ENCODE measurements at places on chromosomes 5 and 9.

DNA sequence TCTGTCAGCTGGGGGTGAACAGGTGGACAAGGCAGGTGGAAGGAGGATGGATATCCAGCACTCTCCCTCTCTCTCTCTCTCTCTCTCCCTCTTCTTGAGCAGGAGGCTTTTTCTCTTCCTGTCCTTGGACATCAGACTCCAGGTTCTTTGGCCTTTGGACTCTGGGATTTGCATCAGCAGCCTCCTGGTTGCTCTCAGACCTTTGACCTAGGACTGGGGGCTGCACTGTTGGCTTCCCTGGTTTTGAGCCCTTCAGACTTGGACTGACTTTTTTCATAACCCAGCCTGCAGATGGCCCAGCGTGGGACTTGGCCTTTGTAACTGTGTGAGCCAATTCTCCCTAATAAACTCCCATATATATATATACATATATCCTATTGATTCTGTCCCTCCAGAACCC, 35.0 kb upstream of the SEMA4D start:
- DNase-seq, result no peak

DNA sequence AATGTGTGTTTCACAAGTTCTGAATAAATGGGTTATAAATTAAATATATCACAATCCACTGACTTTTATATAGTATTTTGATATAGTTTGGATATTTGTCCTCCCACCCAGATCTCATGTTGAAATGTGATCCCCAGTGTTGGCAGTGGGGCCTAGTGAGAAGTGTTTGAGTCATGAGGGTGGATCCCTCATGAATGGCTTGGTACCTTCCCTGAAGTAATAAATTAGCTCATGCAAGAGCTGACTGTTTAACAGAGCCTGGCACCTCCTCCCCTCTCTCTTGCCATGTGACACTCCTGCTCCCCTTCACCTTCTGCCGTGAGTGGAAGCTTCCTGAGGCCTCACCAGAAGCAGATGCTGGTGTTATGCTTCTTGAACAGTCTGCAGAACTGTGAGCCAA, 127.9 kb upstream of the PALM2AKAP2 start:
- no peak for DNase-seq

GRCh38 chr9:82090046-82090445, 101.5 kb downstream of the SPATA31D1 start:
- DNase-seq, result no peak

- DNase-seq, result no peak
These were observed 4.9 kb upstream of the NXNL2 start for GRCh38 chr9:88530051-88530450.

GRCh38 chr9:98834386-98834785, 26.9 kb downstream of the GALNT12 start:
- no peak for DNase-seq

GRCh38 chr9:74133921-74134320, 363.2 kb upstream of the RORB start:
- no peak for DNase-seq

DNA sequence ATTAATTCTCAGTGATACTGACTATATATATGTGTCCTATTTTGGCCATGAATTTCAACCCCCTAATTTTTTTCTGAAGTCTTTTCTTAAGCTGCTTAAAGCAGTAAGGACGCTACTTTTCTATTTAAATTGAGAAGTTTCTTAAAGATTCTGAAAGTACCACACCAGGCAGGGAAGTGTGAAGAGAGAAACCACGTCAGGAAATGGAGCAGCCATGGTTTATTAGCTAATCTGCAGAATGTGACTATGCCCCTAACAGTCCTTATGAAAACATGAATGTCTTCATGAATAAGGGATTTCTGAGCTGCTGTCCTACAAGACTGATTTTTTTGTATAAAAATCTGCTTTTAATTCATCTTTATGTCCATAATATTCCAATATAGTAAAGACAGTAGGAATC, 1724.3 kb upstream of the C9orf72 start:
- DNase-seq, result no peak

DNA sequence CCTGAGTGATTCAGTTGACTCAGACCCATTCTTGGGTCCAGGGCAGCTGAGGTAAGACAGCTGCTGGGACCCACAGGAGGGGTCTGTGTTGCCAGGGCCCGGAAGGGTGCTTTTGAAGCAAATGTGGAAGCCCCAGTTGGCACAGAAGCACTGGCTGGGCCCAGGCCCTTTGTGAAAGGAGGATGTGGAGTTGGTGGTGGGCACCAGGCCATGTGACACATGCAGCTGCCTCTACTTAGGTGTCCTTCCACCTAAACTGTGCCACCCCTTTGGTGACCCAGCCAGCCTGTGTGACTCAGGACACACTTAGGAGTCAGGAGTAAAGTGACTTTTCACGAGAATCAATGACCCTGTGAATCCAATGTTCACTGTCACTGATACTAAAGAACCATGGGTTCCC, 114.3 kb upstream of the SLC25A48 start:
- DNase-seq, result no peak

GRCh38 chr9:105693435-105694189, 729 bp upstream of the TMEM38B start:
- no peak for DNase-seq

GRCh38 chr9:1747417-1747967, 267.7 kb upstream of the SMARCA2 start:
- DNase-seq, result no peak

DNA sequence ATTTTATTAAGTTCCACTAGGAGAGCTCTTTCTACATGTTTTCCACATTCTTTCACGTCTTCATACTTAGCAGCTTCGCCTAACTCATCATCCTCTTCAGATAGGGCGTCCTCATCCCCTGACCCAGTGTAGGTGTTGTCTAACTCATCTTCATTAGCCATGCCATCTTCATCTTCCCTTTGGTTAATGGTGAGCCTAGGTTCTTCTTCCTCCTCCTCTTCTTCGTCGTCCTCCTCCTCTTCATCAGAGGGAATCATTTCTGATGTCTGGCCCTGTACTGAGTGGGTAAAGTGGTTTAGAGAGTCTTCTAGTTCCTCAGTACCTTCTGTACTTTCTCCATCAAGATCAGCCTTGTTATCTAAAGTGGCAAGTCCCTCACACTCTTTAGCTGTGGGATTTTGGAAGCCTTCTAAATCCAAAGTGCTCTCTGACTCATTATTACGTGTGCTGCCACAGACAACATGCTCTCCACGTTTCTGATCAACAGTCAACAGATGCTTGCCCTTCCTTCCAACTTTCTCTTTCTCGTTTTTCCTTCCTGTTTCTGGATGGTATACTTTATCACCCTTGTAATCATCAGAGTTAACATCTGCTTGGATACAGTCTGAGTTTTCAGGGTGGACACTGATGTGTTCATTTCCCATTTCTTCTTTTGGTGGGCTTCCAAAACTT, 31.1 kb downstream of the TUT7 start:
- DNase-seq, result no peak

GRCh38 chr5:58149345-58149744, 310.5 kb downstream of the PLK2 start:
- DNase-seq, result no peak

DNA sequence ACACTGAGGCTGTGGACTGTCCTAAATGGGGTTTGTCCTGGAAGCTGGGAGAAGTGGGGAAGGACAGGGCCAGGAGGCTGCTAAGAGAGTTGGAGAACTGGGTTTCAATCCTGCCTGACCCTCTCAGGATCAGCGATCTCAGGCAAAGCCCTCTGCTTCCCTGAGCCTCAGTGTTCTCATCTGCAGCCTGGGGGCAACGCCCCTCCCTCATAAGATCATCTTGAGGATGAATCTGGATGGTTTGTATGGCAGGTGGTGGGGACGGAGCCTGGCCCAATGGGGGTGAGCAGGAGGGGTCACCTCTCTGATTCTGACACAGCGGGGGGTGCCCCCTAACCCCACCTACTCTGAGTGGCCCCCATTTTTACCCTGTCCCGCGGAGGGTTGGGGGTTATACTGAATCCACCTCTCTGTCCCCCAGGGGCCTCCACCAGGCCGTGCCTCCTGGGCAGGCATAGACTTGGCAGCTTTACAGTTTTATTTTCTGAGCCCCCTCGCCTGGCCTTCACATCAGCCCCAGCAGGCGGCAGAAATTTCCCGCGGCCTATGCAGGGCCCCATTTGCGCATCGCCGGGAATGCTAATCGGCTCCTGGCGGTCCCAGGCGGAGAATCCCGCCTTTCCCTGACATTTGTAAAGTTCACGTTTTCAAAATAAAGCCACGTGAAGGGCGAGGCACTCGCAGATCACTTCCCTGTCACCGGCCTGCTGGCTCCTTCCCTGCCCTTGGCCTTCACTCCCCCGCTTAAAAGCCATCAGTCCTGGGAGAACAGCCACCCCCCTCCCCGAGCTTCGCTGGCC, 17.8 kb upstream of the LAMC3 start:
- DNase-seq, result no peak

DNA sequence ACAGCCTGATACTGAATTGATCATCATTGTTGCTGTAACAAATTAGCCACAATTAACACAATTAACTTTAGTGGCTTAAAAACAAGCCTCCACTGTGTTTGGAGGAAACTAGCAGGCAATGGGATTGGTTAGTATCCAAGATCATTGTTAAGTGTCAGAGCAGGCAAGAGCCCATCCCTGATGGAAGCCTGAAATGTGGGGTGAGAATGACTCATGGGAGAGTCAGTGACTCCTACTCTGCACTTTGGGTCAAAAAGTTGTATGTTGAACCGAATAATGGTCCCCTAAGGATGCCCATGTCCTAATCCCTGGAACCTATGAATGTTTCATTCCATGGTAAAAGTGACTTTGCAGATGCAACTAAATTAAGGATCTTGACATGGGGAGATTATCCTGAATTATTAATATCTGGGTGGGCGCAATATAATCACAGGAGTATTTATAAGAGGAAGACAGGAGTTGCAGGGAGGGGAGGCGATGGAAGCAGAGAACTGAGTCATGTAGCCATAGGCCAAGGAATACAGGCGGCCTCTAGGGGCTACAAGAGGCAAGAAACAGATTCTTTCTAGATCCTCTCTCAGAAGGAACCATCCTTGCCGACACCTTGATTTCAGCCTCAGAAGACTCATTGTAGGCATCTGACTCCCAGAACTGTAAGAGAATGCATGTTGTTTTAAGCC, 28.8 kb downstream of the ALG2 start:
- DNase-seq, result no peak

GRCh38 chr9:19223724-19224123, 6.8 kb upstream of the DENND4C start:
- DNase-seq, result no peak

GRCh38 chr5:91929522-91929817, 546.4 kb upstream of the ARRDC3 start:
- no peak for DNase-seq

- DNase-seq, result no peak
These were observed 18.9 kb downstream of the CARD19 start for GRCh38 chr9:93114984-93115335.

DNA sequence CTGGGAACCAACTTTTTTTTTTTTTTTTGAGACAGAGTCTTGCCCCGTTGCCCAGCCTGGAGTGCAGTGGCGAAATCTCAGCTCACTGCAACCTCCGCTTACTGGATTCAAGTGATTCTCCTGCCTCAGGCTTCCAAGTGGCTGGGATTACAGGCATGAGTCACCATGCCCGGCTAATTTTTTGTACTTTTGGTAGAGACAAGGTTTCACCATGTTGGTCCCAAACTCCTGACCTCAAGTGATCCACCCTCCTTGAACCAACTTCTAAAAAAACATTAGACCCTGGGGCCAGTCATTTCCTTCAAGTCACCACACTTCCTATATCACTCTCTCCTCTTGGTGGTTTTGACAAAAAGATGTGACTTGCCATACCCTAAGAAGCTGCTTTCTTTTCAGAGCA, 10.9 kb upstream of the SHROOM1 start:
- no peak for DNase-seq

GRCh38 chr5:133234273-133234672, 182.5 kb downstream of the HSPA4 start:
- no peak for DNase-seq

DNA sequence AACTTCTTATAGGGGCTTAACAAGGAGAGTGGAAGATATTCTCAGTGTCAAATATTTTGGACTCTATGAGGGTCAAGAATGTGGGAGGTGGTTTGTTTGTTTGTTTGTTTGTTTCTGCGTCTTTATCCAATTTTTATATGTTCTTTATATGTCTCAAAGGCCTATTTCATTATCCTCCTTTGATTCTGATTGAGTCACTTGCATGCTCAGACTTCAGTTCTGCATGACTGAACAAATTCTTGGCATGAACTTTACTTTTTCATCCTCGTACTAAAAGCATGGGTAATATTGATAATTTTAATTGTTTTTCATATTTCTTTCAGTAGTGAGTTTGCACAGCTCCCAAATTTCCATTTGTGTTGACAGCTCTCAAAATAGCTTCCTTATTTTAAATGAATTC, 19.2 kb upstream of the ERBIN start:
- DNase-seq, result no peak

DNA sequence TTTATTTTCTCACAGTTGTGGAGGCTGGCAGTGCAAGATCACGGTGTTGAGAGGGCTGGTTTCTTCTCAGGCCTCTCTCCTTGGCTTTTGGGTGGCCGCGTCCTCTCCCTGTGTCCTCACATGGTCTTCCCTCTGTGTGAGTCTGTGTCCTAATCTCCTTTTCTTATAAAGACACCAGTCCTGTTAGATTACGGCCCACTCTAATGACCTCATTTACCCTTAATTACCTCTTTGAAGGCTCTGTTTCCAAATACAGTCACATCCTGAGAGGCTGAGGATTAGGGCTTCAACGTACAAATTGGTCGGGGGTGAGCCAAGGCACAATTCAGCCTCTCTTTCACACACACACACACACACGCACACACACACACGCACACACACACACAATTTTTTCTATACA, 73.0 kb downstream of the UGCG start:
- DNase-seq, result no peak

GRCh38 chr5:33160871-33161270, 279.9 kb upstream of the TARS1 start:
- DNase-seq, result no peak

GRCh38 chr5:98064118-98064685, 709.3 kb upstream of the RGMB start:
- DNase-seq, result no peak

DNA sequence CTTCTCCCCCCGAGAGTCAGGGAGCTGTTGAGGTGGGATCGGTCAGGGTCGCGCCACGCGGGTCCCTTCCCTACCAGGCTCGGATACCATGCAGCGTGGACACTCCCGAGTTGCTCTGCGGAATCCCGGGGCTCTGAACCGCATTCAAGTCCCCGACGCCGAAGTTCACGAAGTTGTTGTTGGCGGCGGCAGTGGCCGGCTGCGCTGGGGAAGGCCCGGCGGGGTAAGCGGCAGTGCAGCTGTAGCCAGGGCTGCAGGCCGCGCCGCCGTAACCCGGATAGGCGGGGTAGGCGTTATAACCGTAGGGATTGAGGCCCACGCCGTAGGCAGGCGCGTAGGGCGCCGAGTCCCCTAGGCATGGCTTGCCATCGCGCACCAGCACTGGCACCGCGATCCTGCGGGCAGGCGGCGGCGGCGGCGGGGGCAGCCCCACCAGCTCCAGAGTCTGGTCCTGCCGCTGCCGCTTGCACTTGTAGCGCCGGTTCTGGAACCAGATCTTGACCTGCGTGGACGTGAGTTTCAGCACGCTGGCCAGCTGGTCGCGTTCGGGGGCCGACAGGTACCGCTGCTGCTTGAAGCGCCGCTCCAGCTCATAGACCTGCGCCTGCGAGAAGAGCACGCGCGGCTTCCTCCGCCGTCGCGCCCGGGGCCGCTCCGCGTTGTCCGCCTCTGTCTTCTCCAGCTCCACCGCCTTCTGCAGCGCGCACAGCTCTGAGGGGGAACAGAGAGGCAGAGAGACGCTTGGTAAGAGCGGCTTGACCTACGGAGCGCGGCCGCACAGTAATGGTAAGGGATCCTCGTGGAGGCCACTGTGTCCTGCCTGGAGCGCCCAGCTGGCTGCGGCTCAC, 2.3 kb downstream of the NKX2-5 start:
- no peak for DNase-seq

GRCh38 chr9:134366223-134367031, 40.2 kb downstream of the RXRA start:
- no peak for DNase-seq
